Skin of body (tissue), 3 donors: ENCODE measurements at places on chromosomes 12 and 14. TPM values are rescaled to one million over a fixed set of nuclear protein-coding genes. Genes with fewer than 3 reads are reported as not detected.

SLC25A21 gene
- total RNA-seq = 1.8 TPM

GRCh38 chr14:78136695-78137094 lies 33.5 kb upstream of the NRXN3 start:
- no peak for DNase-seq

GRCh38 chr12:43957732-43958372 lies 122.0 kb downstream of the TMEM117 start:
- DNase-seq = peak; percentile 13

GRCh38 chr12:76878099-76878898 lies 520 bp downstream of the CSRP2 start:
- DNase-seq = no peak

DNA sequence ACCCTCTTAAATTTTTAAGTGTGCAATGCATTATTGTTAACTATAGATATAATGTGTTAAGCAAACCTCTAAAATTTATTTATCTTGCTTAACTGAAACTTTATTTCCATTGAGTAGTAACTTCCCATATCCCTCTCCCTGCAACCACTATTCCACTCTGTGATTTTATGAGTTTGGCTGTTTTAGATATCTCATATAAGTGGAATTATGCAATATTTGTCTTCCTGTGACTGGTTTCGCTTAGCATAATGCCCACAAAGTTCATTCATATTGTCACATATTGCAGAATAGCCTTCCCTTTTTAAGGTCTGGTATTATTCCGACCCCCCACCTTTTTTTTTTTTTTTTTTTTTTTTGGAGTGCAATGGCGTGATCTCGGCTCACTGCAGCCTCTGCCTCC lies 247.6 kb downstream of the EMP1 start:
- no peak for DNase-seq

RDH5 gene
- 11.7 TPM for total RNA-seq

DNA sequence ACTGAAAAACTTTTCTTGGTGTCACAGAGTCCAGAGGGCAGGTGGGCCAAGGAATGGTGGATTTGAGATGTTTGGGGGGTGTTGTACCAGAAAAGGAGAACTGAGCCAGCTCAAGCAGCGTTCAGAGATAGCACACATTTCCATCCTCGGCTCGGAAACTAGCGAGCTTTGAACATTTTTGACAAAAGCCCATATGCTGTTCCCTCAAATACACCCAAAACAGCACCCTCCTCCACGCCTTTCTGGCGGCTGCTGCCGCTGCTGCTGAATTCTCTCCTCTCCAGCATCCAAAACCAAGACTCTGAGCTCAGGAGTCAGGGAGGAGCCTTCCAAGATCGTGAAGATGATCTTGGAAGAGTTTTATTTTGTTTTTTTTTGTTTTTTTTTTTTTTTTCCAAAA lies 961 bp downstream of the SRRM4 start:
- no peak for DNase-seq

GRCh38 chr12:26808766-26809476 lies 24.1 kb downstream of the ITPR2 start:
- no peak for DNase-seq
